ENCODE measurements at places on chromosomes 12 and 14.

- no peak overlapping the region for H3K27ac ChIP-seq
- no peaks in the 10 kb centered on the region for H3K4me1 ChIP-seq
- no peak overlapping the region for H3K4me3 ChIP-seq
- no peaks in the 10 kb centered on the region for H3K27me3 ChIP-seq
- no peaks in the 10 kb centered on the region for H3K36me3 ChIP-seq
These were observed 4.3 kb upstream of the CCDC175 start for GRCh38 chr14:59580911-59581310.

GRCh38 chr14:99261912-99262787 is 9.8 kb downstream of the BCL11B start:
- H3K27ac ChIP-seq, result no peak overlapping the region
- H3K36me3 ChIP-seq, result no peaks in the 10 kb centered on the region
- no peak overlapping the region for H3K4me3 ChIP-seq
- H3K27me3 ChIP-seq, result peaks cover 4% of the 10 kb centered on the region
- no peaks in the 10 kb centered on the region for H3K4me1 ChIP-seq

GRCh38 chr12:22256041-22256441 is 78.5 kb downstream of the ST8SIA1 start:
- H3K36me3 ChIP-seq, result no peaks in the 10 kb centered on the region
- no peaks in the 10 kb centered on the region for H3K27me3 ChIP-seq
- H3K27ac ChIP-seq, result no peak overlapping the region
- no peaks in the 10 kb centered on the region for H3K4me1 ChIP-seq

DNA sequence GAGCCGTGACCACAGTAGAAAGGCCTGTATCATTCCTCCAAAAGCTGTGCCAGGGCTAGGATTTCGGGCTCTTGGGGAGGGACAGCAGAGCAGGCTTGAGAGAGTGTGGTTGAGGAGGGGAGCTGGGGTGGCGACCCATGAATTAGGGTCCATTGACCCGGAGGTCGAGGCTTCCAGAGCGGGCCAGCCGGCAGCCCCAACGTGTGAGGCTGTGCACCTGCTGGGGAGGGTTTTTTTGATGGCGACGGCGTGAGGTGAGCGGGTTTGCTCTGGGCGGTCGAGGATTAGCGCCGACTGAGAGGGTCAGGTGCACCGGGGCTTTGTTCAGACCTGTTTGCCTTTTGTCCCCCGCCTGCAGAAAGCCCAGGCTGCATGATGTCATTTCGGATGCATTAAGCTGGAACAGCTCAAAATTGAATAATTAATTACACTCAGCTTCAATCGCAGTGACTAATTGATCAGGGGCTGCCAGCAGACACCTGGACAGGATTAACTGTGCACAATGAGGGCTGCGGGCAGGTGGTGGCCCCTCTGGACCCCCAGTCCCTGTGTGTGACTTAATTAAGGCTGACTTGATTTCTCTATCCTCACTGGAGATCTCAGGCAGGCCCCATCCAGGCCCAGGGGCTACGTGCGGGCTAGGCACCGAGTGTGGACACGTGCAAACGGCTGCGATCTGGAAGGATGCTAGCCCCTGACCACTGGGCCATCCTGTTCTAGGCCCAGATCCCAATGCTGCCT is 42.1 kb upstream of the MEG3 start:
- no peaks in the 10 kb centered on the region for H3K27me3 ChIP-seq
- no peak overlapping the region for H3K4me3 ChIP-seq
- no peaks in the 10 kb centered on the region for H3K36me3 ChIP-seq
- H3K27ac ChIP-seq, result no peak overlapping the region
- no peak for DNase-seq

DNA sequence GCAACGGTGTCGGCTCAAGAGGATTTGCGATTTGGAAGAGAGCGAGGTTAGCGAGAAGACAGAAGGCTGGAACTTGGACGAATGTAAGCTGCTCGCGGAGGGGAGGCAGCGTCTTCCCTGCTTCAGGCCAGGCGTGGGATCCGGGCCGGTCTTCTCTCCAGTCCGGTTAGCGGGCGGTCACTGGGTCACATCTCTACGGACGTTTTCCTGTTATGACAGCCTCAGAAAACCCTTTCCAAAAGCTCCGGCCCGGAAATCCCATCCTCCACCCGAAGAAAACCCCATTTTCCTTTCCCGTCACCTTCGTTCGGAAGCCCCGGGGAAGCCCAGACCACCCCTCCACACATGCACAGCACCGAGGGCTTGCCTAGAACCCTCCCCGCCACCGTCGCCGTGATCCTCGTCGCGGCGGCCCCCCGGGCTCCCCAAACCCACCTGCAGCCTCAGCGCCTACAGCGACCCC is 268 bp downstream of the NDUFB1 start:
- no peak for DNase-seq
- H3K4me1 ChIP-seq, result peaks cover 6% of the 10 kb centered on the region
- peak overlapping the region; percentile 96 for H3K4me3 ChIP-seq
- peaks cover 7% of the 10 kb centered on the region for H3K36me3 ChIP-seq
- H3K27me3 ChIP-seq, result no peaks in the 10 kb centered on the region
- H3K27ac ChIP-seq, result peak overlapping the region; percentile 95

- H3K4me3 ChIP-seq, result no peak overlapping the region
- H3K4me1 ChIP-seq, result no peaks in the 10 kb centered on the region
- H3K27me3 ChIP-seq, result no peaks in the 10 kb centered on the region
These were observed 25.3 kb downstream of the PAPLN start for GRCh38 chr14:73262427-73263183.

DNA sequence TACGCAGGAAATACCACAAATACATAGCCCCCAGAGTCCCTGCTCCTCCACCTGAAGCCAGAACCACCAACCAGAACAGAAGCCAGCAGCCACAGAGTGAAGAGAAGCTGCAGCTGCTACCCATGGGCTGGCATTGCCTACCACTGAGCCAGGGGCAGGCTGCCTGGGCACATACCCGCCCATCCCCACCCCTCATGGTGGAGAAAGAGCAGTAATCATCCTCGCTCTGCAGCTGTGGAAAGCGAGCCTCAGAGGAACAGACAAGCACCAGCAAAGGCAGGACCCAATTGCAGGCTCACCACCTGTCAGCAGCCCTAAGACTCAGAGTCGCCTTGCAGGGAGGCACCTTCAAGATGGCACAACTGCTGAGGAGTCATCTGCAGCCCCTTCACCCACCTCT is 11.2 kb upstream of the CD9 start:
- no peaks in the 10 kb centered on the region for H3K36me3 ChIP-seq
- no peak overlapping the region for H3K27ac ChIP-seq
- DNase-seq, result no peak
- H3K27me3 ChIP-seq, result peaks cover 3% of the 10 kb centered on the region
- no peaks in the 10 kb centered on the region for H3K4me1 ChIP-seq

DNA sequence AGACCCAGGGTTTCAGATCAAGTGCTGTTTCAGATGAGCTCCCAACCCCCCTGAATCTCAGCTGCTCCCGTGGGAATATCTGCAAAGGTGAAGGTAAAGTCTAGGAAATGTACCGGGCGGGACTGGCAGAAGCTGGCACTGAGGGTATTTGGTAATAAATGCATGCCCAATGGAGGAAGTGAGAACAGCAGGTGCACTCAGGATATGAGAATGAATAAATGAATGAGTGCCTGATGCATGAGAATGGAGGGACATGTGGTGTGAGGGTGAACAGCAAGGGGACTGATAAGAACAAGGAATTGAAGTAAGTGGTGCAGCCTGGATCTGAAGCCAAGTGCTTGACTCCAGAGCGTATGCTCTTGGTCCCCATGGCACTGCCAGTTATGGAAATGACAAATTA is 11.6 kb downstream of the RAPGEF3 start:
- no peaks in the 10 kb centered on the region for H3K36me3 ChIP-seq
- no peak overlapping the region for H3K4me3 ChIP-seq
- peaks cover 5% of the 10 kb centered on the region for H3K4me1 ChIP-seq

GRCh38 chr12:107655281-107656065 is 30.1 kb upstream of the PWP1 start:
- H3K36me3 ChIP-seq, result no peaks in the 10 kb centered on the region
- no peaks in the 10 kb centered on the region for H3K27me3 ChIP-seq
- DNase-seq, result no peak
- H3K27ac ChIP-seq, result no peak overlapping the region

DNA sequence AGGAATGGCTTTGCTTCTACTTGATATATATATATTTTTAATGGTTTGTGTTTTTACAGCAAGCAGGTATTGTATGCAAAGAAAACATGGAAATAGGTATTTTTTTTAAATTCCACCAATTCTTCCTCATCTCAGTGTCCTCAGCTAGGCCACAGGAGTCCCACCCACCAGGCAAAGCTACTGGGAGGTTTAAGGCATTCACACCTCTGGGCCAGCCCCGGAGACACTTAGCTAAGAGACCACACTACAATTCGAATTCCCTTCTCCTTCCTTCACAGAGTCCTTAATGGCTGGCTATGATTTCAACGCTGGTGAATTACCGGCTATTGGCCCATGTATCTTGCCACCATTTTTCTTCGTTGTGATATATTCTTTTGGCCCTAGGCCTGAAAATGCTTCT is 71.4 kb downstream of the SLC15A4 start:
- H3K36me3 ChIP-seq, result no peaks in the 10 kb centered on the region
- no peak for DNase-seq
- H3K4me1 ChIP-seq, result no peaks in the 10 kb centered on the region

- no peaks in the 10 kb centered on the region for H3K36me3 ChIP-seq
- H3K4me3 ChIP-seq, result no peak overlapping the region
These were observed 56.2 kb downstream of the SDR9C7 start for GRCh38 chr12:56878010-56878339.

DNA sequence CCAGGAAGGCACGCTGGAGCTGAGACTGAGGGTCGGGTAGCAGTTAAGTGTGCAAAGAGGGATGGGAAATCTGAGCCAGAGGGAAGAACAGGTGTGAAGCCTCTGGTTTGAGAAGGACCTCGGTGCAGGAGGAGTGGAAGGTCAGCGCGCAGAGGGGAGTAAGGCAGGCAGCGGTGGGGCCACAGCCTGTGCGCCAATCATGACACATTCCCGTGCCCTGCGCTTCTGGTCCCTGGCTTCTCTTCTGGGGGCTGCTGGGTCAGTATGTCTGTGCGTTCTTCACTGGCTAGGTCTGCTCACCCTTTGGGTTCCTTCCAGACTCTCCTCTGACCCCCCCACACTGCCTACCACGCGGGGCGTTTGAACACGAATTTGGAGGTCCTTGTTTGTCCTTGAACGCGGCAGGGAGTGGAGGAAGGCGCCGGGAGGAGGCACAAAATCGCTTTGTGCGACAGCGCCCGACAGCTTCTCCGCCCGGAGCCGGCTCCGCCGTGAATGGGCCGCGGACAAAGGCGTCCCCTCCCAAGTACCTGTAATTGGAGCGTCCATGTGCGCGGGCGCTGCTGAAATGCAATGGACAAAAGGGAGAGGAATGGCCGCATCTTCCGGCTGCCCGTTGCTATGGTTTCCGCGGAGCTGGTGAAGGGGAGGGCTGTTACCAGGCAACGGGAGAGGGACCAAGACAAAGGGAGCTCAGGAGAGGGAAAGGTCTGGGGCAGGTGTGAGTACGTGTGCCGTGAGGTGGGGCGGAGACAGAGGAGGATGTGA is 207.2 kb upstream of the SRRM4 start:
- no peak overlapping the region for H3K4me3 ChIP-seq
- DNase-seq, result no peak
- H3K4me1 ChIP-seq, result no peaks in the 10 kb centered on the region
- H3K27ac ChIP-seq, result no peak overlapping the region
- no peaks in the 10 kb centered on the region for H3K27me3 ChIP-seq

GRCh38 chr12:25615119-25615518 is 62.0 kb upstream of the LMNTD1 start:
- H3K27me3 ChIP-seq, result no peaks in the 10 kb centered on the region
- no peaks in the 10 kb centered on the region for H3K36me3 ChIP-seq
- DNase-seq, result no peak
- no peak overlapping the region for H3K27ac ChIP-seq
- H3K4me1 ChIP-seq, result no peaks in the 10 kb centered on the region

DNA sequence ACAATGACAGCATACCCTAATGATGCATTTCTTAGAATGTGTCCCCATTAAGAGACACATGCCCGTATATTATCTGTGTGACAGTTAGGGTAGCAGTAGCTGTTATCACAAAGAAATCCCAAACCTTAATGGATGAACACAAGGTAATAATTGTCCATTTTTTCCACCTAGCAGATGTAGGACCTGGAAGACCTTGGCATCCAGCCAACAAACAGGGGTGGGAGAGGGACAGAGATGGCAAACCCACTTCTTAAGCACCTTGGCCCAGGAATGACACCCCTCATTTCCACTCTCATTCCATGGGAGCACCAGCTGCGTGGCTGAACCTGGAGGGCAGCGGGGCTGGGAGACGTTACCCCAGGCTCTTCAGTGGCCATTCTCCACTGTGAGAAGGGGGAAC is 679.0 kb downstream of the AACS start:
- H3K36me3 ChIP-seq, result no peaks in the 10 kb centered on the region
- no peak overlapping the region for H3K27ac ChIP-seq
- H3K27me3 ChIP-seq, result no peaks in the 10 kb centered on the region
- H3K4me3 ChIP-seq, result no peak overlapping the region
- no peak for DNase-seq

DNA sequence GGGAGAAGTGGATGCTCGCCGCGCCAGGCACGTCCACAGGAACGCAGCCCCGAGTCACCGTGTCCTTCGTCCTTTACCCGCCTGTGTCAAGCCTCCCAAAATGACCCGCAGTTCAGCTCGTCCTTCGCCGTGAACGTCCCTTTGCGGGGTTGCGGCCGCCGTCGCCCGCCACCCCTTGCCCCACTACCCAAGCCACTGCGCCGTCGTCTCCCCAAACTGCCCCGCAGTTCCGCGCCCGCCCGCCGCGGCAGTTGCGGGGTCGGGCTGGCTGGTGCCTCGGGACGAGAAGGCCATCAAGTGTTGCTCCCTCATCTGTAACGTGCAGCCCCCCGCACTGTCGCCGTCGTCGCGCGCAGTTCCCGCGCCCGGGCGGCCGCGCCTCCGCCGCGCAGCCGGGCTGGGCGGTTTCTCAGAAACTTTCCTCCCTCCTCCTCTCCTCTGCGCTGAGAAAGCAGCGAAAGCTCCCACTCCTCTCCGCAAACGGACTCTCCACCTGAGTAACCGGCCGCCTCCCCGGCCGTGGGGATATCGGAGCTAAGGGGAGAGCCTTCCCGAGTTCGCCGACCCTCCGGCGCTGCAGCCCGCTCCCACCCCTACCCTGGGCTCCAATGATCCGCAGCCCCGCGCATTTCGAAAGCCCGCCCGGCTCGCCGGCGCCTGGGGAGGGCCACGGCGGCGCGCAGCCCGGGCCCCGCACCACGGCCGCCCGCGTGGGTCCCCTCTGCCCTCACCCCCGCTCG is 6.7 kb downstream of the CDKN1B start:
- H3K27me3 ChIP-seq, result no peaks in the 10 kb centered on the region
- peak overlapping the region; percentile 97 for H3K27ac ChIP-seq
- H3K36me3 ChIP-seq, result peaks cover 6% of the 10 kb centered on the region
- peak overlapping the region; percentile 97 for H3K4me3 ChIP-seq
- H3K4me1 ChIP-seq, result peaks cover 14% of the 10 kb centered on the region
- DNase-seq, result no peak

- no peak for DNase-seq
- peaks cover 8% of the 10 kb centered on the region for H3K36me3 ChIP-seq
- no peak overlapping the region for H3K27ac ChIP-seq
- H3K4me3 ChIP-seq, result no peak overlapping the region
- peaks cover 19% of the 10 kb centered on the region for H3K4me1 ChIP-seq
These were observed 22.8 kb downstream of the SART3 start for GRCh38 chr12:108538146-108538545.

GRCh38 chr14:103859416-103860202 is 12.2 kb upstream of the PPP1R13B start:
- no peaks in the 10 kb centered on the region for H3K27me3 ChIP-seq
- DNase-seq, result no peak
- no peaks in the 10 kb centered on the region for H3K36me3 ChIP-seq

Measured in GM12878 (cell line).